ENCODE measurements at places on chromosomes 16 and 17.
A peak's percentile ranks its signal among the peaks of the same experiment; 100 is the strongest.

DNA sequence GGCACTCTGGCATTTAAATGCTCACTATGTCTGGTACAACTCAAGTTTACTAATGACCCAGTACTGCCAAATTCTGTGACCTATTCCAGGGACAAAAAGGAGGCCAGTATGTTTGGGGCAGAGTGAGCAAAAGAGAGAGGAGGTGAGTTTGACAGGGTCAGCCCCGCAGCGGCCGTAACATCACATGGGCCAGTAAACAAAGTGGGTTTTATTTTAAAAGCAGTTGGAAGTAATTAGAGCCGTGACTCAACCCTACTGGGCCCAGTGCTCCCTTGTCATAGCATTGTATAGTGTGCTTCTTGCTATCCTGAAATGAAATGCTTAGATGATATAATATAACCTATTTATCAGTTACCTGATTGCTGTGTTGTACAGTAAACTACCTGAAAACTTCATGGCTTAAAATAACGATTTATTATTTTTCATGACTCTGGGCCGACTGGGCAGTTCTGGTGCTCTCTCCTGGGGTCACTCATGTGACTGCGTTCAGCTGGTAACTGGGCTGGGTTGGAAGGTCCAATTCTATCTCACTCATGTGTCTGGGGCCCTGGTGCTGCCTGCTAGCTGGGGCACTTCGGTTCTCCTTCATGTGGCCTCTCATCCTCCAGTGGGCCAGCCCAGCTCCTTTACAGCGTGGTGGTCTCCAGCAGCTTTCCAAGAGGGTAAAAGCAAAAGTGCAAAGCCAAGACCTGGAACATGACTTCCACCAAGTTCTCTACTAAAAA is 27.4 kb downstream of the IQCK start:
- no peak for DNase-seq

DNA sequence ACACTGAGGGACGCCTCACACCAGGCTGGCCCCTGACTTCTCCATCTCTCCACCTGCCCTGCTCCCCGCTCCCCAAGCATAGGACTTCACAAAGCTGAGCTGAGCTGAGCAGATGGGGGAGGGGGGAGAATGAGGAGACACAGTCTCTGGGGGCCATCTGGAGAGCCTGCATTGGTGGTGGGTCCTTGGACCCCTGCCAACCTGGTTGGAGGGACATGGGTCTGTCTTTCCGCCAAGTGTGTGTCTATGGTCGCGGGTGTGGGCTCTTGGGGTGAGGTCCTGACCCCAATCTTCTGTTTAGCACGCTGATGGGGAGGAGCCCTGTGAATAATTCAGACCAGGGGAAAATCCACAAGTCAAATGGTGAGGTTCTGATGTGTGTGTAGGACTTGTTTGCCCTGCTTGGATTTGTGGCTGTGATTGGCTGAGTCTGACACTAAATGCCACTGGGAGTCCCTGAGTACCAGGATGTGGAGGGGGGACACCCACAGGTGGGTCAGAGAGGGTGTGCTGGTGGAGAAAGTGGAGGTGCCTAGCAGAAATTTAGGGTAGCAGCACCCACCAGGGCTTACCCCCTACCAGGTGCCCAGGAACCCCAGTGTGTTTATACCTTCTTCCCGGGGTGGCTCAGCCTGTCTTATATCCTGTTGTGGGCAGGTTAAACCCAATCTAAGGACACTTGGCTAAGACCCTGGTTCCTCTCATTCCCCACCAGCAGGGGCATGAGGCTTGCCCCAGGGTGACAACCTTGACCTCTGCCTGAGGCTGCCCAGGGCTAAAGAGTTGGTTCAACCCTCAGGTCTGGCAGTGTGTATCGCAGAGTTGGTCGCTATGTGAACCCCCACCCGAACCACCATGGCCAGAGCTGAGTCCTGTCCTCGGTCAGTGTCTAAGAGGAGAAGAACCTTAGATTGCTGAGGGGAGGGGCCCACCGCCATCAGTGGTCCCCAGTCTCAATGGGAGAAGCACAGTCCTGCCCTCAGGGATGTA is 2.1 kb downstream of the FMNL1 start:
- DNase-seq, result peak; percentile 45

DNA sequence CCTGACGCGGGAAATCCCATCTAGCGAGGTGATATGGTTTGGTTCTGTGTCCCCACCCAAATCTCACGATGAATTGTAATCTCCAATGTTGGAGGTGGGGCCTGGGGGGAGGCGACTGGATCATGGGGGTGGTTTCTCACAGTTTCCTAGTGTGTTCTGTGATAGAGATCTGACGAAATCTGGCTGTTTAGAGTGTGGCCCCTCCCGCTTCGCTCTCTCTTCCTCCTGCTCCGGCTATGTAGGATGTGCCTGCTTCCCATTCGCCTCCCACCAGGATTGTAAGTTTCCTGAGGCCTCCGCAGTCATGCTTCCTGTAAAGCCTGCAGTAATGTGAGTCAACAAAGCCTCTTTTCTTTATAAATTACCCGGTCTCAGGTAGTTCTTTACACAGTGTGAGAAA is 31.6 kb downstream of the IFT140 start:
- no peak for DNase-seq

- no peak for DNase-seq
These were observed 47.0 kb upstream of the SREBF1 start for GRCh38 chr17:17883801-17884200.

DNA sequence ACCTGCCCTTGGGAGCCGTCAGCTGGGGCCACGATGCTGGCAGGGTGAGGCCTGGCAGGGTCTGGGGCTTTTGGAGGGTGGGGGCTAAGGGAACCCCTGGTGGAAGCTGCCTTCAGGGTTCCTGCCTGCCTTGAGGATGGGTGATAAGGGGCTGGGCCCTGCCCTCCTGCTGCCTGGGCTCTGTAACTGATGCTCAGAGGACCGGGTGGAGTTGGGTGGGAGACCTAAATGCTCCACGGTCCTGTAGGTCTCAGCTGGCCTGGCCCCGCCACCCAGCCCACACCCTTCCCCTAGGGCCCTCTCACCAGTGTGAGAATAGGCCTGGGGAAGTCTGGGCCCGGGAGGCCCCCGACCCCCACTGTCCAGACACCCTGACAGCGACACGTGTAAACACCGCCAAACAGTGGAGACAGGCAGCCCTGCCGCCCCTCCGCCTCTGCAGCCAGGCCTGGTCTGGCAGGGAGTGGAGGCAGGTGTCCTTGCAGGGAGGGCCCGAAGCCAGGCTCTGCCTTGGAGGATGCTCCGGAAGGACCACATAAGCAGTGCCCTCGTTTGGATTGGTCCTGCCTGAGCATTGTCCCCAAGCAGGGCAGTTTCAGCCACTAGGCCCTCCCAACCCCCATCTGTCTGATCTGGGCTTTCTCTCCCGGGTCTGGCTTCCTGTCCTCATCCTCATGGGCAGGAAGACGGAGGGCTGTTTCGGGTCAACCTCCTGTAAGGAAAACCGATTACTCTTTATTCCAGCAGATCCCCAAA is 6.5 kb upstream of the BAHCC1 start:
- no peak for DNase-seq

- DNase-seq, result no peak
These were observed 30.4 kb upstream of the SSTR5 start for GRCh38 chr16:1042049-1042744.
